ENCODE measurements at places on chromosomes 6 and 20.
A peak's percentile ranks its signal among the peaks of the same experiment; 100 is the strongest.

GRCh38 chr20:2707353-2708072, 14.9 kb downstream of the EBF4 start:
- peak; percentile 85 for DNase-seq

GRCh38 chr6:167046861-167047495, 47.8 kb downstream of the CEP43 start:
- DNase-seq: no peak

DNA sequence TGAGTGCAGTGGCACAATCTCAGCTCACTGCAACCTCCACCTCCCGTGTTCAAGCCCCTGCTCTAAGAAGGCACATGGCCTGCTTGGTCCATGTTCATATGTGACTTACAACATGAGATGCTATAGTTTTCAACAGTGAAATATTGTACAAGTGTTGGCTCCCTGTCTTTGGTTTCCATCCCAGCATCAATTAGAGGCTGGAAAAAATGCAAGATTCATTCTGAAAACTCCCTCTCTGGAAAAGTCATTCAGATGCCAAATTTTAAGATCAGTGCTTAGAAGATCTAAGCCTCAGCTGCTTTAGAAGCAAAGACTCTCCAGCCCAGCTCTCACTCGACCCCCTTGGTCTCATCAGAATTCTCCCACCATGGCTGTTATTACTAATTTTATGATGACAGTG, 398.9 kb downstream of the KIF16B start:
- no peak for DNase-seq

- DNase-seq: no peak
Observed at GRCh38 chr20:45822857-45823256, 4.3 kb downstream of the TNNC2 start.

DNA sequence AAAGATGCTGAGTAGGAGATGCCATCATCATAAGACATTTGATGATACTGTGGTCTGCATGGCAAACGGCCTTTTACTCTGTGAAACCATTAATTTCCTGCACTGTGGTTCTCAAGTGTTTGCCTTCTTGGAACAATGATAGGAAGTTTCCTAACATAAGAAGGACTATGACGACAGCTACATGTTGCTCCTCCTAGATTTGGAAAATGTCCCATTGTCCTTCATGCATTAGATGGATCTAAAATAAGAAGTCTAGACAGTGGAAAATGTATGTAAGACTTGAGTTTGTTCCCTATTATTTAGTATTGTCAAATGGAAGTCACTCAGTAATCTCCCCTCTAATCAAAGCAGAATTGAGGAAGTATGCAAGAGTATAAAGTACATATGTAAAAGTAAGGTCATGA, 98.5 kb upstream of the TMEM170B start:
- DNase-seq: no peak

DNA sequence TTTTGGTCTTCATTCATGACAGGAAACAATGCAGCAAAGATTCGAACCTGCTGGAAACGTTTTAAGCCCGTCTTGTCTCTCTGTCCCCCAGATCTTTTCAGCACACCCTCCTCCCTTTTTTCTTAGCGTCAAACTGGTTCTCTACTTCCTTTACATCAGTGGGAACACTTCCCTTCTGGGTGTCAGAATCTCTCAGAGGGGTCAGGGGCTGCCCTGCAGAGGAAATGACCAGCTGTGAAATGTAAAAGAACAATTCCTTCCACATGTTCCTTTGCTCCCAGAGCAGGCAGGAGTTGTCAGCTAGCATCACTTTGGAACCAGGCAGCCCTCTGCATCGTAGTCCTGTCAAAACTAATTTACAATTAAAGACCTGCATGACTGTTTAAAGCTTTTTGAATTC, 619.0 kb downstream of the TFAP2A start:
- DNase-seq: no peak

- DNase-seq: no peak
Observed at GRCh38 chr6:142485256-142485655, 183.4 kb downstream of the ADGRG6 start.

GRCh38 chr20:63573647-63574131, 350 bp downstream of the HELZ2 start:
- DNase-seq: no peak

Data from mesenteric fat pad (tissue), 1 donor.